Femur (tissue), 1 donor: ENCODE measurements at places on chromosomes 7 and 10.
A peak's percentile ranks its signal among the peaks of the same experiment; 100 is the strongest.

GRCh38 chr7:158393926-158394625 lies 193.5 kb downstream of the PTPRN2 start:
- no peak for DNase-seq

GRCh38 chr7:46245586-46246111 lies 324.6 kb upstream of the IGFBP3 start:
- no peak for DNase-seq

- DNase-seq = no peak
These were observed 35.6 kb downstream of the PLAU start for GRCh38 chr10:73946253-73947145.

DNA sequence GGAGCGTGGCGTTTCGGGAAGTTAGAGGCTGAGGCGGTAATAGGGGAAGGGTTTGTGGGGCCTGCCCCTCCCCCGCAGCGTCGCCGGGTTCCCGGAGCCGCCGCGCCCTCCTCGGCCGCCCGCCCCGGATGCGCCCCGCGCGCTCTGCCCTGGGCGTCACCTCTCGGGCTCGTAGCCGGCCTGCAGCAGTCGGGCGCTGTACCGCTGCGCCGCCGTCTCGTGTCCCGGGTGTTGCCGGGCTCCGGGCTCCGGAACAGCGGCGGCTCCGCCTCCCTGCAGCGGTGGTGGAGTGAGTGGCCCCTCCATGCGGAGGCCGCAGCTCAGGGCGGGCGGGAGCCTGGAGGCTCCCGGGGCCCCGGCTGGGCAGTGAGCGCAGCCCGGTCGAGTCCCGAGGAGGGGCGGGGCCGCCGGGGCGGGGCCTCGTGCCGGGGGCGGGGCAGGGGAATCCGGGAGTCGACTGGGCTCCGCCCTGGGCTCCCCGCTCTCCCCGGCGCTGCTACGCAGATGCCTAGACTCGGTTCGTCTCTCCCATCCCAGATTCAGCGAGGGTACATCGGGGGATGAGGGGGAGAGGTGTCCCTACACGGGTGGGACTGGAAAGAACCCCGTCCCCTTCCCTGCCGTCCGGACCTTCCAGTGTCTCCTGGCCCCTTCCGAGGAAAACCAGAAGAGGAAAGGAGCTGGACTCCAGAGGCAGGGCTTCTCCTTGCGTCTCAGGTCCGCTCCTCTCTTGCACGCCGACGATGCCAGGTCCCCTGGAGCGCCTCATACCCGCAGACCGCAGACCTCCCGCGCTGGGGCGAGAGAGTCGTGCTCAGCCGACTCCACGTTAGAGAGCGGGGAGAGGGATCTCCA lies at the start of gene IMPDH1:
Gene IMPDH1, minus strand, starts transcription at position 387 of the 855 bp plus-strand sequence. Its CDS starts 81 bp downstream, at position 306.
- DNase-seq = peak; percentile 92

- peak; percentile 13 for DNase-seq
These were observed 205.7 kb downstream of the EBF3 start for GRCh38 chr10:129758207-129759021.

GRCh38 chr10:66085906-66086305 lies 839.9 kb upstream of the LRRTM3 start:
- DNase-seq = no peak

DNA sequence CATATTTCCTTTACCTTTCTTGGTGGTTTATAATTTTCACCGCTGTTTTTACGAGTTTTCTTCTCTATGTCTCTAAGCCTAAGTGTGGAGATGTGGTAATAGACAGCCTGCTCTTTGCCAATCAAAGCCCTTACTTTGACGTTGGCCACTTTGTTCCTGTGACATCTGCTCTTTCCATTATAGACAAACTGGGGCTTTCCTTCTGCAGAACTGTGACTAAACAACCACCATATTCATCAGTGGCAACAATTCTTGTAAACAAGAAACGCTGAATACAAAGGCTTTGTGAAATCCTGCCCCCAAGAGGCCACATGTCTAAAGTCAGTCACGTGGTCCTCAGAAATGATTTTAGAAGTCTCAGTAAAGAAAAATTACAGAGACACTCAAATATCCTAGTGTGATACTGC lies 59.6 kb upstream of the CAPZA2 start:
- DNase-seq = peak; percentile 46

DNA sequence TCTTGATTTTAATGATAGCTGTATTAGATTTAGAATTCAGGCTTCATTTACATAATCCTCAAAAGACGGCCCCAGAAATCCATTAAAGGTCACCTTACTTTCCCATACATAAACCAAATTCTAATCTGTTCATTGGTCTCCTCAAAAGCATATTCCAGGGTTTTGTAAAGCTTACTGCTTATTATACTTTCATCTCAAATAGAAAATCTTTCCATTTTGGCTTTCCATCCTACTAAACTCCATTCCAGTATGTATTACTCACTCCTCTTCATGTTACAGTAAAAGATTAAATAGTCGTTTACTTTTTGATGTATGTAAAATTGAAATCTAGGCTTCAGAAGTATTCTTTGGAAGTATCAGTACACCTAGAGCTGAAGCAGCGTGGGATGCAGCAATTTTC lies 143.5 kb upstream of the LRRN3 start:
- DNase-seq = no peak

DNA sequence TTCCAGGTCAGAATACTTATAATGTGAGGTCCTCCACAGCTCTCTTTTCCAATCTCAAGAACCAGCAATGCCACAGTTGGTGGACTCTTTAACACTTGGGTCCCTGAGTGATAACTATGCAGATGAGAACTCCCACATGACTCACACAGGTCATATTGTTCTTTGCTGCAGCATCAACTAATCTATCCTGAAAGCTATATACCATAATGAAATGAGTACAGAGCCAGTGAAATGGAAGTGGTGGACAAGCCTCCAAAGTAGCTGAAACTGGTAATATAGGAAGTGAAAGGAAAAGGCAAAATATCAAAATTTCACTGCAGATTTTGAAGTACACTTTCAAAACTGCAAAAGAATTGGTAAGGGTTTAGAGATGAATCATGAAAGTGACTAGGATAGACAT lies 45.6 kb downstream of the SORCS1 start:
- no peak for DNase-seq

DNA sequence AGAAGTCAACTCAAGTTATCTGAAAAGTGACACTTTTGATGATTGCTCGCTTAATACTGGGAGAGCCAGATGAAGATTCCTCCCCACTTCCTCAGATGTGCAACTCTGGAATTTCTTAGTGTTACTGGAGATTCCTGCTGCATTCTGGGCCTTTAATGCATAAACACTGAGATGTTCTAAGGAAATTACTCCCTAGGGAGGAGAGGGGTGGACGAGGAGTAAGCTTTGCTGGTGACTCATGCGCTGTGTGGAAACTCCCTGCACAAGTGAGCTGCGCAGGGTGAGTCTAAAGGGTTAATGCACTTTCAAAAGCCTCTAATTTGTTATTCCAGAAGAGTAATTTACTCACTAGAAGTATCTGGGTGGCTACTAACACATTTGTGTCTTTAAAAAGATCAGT lies 46.3 kb downstream of the EGFR start:
- no peak for DNase-seq

GRCh38 chr7:43072530-43072929 lies 39.9 kb upstream of the HECW1 start:
- DNase-seq = no peak

GRCh38 chr10:44888886-44889285 lies 22.3 kb upstream of the TMEM72 start:
- no peak for DNase-seq

- DNase-seq = no peak
These were observed 3.4 kb upstream of the C1GALT1 start for GRCh38 chr7:7178906-7179305.

GRCh38 chr7:37690206-37690605 lies 6.6 kb downstream of the GPR141 start:
- DNase-seq = no peak

- DNase-seq = no peak
These were observed 11.3 kb downstream of the ACADSB start for GRCh38 chr10:123019941-123020703.

- no peak for DNase-seq
These were observed 14.4 kb downstream of the CCDC6 start for GRCh38 chr10:59891936-59892335.
